ENCODE measurements at places on chromosomes 3 and 15. TPM values are rescaled to one million over a fixed set of nuclear protein-coding genes. Genes with fewer than 3 reads are reported as not detected.

ANKUB1 gene
- not detected for total RNA-seq

PODXL2 gene
- total RNA-seq = 1.7 TPM

RLBP1 gene
- not detected for total RNA-seq

KCNH8 gene
- not detected for total RNA-seq

PEX5L gene
- not detected for total RNA-seq

TM4SF1 gene
- not detected for total RNA-seq

NLGN1 gene
- not detected for total RNA-seq

All from activated CD8-positive, alpha-beta memory T cell treated with anti-CD3 and anti-CD28 coated beads for 36 hours (primary cell).